ENCODE measurements at places on chromosomes 7 and 10. TPM values are rescaled to one million over a fixed set of nuclear protein-coding genes. Genes with fewer than 3 reads are reported as not detected.
A peak's percentile ranks its signal among the peaks of the same experiment; 100 is the strongest.

GRCh38 chr7:96657347-96658021, 52.2 kb downstream of the SEM1 start:
- no peak for DNase-seq

GRCh38 chr7:18770154-18770811, 274.7 kb downstream of the HDAC9 start:
- peak; percentile 71 for DNase-seq

GRCh38 chr7:130649004-130649790, 19.4 kb downstream of the COPG2 start:
- DNase-seq, result peak; percentile 40

DNA sequence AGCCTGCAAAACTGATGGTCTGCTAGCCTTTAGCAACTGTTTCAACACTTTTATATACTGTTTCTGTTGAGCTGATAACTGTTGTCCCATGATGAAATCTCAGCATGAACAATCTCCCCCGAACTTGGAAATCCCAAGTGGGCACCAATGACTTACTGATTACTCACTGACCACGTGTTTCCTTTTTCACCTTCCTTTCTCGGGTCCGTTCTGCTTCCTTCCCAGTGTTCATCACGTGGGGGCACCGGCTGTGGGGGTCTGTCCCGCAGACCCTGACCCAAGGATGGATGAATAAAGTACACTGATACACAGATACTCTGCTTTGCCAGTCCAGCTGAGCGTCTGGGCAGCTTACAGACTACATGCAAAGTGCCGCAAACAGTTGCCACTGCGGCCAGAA, 39.0 kb upstream of the RASGEF1A start:
- no peak for DNase-seq

DNA sequence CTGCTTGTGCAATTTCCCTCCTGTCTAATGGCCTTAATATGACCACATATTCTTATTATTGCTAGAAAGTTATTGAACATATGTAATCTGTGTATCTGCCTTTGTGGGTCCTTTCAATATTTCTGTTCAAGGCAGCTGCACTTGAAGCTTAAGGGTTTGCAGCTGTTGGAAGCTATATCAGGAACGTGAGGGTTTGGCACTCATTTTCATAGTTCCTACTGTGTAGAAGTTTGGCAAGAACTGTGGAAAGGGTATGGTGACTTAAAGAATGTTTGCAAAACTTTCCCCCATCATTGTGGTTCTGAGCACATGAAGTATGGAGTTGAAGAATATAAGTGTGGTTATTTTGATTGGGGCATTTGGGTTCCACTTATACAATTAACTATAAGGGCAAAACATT, 144.7 kb upstream of the SEMA3A start:
- peak; percentile 58 for DNase-seq

- no peak for DNase-seq
These were observed 25.6 kb downstream of the PRF1 start for GRCh38 chr10:70576803-70577517.

TBXAS1 gene
- 3.3 TPM for polyA plus RNA-seq

DNA sequence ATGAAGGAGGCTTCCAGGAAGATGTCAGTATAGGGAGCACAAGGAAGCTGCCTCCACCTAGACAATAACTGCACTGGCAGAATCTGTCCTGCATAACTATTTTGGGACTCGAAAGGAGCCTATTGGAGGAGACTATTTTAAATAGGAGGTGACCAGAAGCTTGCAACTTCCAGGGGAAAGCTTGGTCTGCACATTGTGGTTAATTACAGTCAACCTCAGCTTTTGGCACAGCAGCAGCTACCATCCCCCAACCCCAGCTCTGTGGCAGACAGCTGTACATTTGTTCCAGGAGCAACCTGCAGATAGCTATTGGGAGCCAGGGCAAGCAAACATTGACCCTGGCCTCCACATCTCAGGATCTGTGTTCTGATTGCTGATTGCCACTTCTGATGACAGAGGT, 46.3 kb upstream of the NANOS1 start:
- no peak for DNase-seq

LLCFC1 gene
- polyA plus RNA-seq, result 0.22 TPM

DNA sequence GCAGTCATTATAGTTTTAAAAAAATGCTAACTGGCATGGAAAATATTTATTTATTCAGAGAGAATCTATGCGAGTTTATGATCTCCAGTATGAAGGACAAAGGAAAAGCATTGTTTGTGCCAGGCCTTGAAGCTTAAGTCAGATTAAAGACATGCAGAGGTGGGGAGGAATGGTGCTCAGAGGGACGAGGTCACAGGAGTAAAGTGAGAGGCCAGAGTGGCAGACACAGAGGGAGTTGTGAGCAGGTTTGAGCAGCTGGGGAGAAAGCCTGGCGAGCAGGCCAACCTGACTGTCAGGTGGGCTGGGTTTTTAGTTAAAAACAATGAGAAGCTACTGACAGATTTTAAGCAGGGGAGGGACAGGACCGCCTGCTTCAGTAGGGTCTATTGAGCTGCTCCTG, 6.8 kb upstream of the CCNY start:
- DNase-seq, result no peak

- peak; percentile 79 for DNase-seq
These were observed 177.0 kb downstream of the GNAT3 start for GRCh38 chr7:80334908-80335307.

- DNase-seq, result peak; percentile 57
These were observed 72.3 kb downstream of the PRPF18 start for GRCh38 chr10:13658871-13659685.

- no peak for DNase-seq
These were observed 44.1 kb upstream of the DMTF1 start for GRCh38 chr7:87107949-87108776.

GRCh38 chr7:140053812-140054539, 8.8 kb downstream of the PARP12 start:
- DNase-seq, result no peak
